H7 (cell line): ENCODE measurements at places on chromosomes 3 and 15. TPM values are rescaled to one million over a fixed set of nuclear protein-coding genes. Genes with fewer than 3 reads are reported as not detected.

- DNase-seq: no peak
These were observed 123.4 kb downstream of the ABI3BP start for GRCh38 chr3:100869787-100870186.

CLRN1 gene
- total RNA-seq: 0.17 and 0.22 TPM in 2 replicates

DNA sequence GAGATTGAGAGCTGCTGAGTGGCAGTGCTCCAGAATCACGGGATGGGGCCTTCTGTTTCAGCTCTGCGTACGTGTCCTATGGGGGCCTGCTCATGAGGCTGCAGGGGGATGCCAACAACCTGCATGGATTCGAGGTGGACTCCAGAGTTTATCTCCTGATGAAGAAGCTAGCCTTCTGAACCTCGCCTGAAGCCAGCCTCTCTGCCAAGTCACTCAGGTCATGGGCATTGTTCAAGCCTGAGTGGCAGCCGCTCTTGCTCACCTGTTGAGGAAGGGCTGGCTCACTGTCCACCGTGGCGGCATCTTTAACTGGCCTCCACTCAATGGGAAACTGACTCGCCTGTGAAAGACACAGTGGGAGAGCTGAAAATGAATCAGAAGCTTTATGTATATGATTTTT lies 6.6 kb downstream of the POLR2H start:
- DNase-seq: no peak

DNA sequence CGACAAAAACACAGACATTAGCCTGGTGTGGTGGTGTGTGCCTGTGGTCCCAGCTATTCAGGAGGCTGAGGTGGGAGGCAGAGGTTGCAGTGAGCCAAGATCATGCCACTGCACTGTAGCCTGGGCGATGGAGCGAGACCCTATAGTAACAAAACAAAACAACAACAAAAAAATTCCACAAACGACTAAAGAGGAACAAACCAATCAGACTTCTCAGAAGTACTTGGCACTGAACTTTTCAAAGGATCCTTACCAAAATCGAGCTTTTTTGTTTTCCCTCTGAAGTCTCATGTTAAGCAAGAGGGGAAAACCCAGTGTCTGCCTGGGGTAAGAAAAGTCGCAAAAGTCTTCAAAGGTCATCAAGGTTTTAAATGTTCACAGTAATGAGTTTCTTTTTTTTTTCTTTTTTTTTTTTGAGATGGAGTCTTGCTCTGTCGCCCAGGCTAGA lies 30.1 kb upstream of the TFRC start:
- no peak for DNase-seq

IGSF11 gene
- total RNA-seq: 0.66 and 0.89 TPM in 2 replicates

SPATA12 gene
- total RNA-seq: 0.14 TPM in 1 of 2 replicates, not detected in the other

DNA sequence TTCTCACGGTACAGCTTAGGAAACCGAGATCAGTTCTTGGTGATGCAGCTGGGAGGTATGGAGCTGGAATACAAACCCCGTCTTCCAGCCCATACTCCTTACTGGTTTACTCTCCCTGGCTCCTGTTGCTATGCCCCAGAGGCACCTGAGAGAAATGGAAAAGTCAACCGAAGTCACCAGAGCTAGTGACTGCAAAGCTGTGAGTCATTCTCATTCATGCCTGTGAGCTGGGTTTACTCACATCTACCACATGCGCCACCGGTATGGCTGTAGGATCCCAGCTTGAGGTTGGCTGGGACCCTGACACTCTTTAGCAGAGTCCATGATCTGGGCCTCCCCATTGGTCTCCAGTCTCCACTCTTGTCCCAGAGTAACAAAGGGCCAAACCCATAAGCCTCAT lies 111.5 kb upstream of the ETV5 start:
- DNase-seq: no peak

DNA sequence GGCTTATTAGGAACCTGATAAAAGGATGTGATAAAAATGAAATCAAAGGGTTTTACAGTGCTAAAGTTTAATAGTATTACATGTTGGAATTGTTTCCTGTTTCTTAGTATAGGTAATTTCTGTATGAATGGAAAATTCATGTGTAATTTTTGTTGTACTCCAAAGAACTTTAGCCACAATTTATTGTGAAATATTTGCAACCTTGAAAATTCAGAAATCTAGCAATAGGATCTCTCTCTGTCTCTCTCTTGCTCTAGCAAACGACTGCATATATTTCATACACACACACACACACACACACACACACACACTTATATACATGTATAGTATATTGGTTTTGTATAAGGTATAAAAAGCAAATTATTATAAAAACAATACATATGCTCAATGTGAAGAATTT lies 59.6 kb downstream of the PIAS1 start:
- no peak for DNase-seq

DNA sequence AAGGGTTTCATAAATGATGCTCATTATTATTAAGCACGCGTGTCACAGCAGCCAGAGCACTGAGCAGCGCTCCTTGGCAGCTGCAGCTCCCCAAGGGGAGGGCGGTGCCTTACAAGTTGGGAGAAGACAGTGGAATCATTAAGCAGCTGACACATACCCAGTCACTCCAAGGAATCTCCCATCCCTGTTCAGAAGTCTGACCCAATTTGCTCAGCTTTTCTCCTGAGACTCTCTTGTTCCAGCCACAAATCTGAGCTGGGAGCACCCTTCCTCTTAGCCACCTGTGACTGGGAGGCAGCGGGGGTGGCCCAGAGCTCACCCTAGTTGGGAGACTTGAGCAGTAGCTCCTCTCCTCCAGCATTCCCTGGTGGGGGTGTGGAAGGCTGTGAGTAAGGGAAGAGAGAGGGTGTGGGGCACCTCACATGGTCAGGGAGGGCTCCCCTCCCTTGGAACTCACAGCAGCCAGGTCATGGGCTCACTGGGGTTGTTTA lies 64.3 kb downstream of the DUT start:
- DNase-seq: no peak

GRCh38 chr15:70788114-70789049 lies 25.0 kb upstream of the UACA start:
- DNase-seq: no peak

- DNase-seq: no peak
These were observed 212.0 kb upstream of the ALCAM start for GRCh38 chr3:105154692-105155091.

- no peak for DNase-seq
These were observed 106.5 kb upstream of the CRBN start for GRCh38 chr3:3286014-3286413.

MORC1 gene
- not detected in 2 replicates for total RNA-seq
